ENCODE measurements at places on chromosomes 6 and 20.

GRCh38 chr20:31962761-31963160 lies 5.2 kb upstream of the XKR7 start:
- DNase-seq: no peak

- DNase-seq: no peak
Observed at GRCh38 chr6:91669154-91669870, 1082.4 kb upstream of the MAP3K7 start.

DNA sequence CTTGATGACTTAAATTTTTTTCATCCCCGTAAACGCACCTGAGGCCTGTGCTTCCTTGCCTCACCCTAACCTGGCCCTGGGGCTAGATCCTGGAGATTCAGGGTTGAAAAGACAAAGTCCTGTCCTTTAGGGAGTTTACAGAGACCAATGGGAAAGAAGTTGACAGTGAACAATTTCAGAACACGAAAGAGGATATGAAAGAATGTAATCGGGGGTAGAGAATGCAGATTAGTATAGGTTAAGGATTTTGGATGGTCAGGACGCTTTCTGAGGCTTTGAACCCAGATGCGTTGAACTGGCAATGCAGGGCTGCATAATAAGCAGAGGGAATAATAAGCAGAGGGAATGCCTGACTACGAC lies 1.7 kb upstream of the FBXO5 start:
- DNase-seq: no peak

- no peak for DNase-seq
Observed at GRCh38 chr6:36120979-36121786, 9.1 kb upstream of the MAPK13 start.

DNA sequence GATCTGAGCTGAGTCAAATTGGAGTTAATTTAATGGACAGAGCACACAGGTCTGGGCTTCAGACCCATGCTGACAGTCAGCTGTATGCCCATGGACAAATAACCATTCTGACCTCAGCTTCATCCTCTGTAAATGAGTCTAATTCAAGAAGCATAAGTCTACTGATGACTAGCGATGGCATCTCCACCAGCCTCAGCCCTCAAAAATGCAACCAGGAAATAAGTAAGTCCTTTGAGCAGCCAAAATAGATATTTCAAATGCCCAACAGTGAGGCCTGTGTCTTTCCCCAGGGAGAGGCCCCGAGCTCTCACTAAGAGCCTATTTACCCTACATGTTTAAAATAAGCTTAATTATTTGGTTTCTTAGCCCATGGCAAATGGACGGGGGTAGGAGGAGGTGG lies 114.2 kb upstream of the MTHFD1L start:
- DNase-seq: no peak

DNA sequence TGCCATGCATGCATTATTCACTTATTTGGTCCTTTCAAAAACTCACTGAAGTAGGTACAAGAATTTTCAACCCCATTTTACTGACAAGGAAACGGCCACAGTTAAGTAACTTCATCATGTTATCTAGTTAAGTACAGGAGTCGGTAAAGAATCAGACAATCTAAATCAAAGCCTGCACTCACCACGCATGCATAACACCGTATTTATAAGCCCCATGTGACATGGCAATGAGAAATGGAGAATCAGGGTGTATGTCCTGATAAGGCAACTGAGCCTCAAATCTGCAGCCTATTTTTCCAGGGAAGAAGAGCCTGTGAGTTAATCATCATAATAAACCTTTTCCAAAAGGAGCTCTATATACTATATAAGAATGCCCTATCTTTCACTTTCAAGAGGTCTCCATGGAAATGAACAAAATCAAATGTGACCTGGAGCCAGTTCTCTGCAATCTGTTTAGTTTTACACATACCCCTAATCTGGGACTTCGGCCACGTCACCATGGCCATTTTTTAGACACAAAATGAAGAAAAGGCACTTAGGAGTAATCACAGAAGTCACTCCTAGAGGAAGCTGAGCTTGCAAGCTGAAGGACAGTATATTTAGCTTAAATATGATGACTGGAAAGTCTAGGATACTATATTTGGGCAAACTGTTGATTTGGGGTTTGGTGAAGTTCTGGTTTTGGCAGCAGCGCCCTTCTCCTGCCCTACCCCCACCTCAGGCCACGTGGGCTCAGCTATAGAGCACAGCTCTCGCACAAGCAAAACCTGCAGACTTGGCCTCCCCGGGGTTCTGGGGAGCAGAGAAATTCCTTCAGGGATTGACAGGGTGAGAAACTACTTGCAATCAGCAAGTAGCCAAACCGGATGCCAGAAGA lies 19.2 kb downstream of the TRAM2 start:
- no peak for DNase-seq

DNA sequence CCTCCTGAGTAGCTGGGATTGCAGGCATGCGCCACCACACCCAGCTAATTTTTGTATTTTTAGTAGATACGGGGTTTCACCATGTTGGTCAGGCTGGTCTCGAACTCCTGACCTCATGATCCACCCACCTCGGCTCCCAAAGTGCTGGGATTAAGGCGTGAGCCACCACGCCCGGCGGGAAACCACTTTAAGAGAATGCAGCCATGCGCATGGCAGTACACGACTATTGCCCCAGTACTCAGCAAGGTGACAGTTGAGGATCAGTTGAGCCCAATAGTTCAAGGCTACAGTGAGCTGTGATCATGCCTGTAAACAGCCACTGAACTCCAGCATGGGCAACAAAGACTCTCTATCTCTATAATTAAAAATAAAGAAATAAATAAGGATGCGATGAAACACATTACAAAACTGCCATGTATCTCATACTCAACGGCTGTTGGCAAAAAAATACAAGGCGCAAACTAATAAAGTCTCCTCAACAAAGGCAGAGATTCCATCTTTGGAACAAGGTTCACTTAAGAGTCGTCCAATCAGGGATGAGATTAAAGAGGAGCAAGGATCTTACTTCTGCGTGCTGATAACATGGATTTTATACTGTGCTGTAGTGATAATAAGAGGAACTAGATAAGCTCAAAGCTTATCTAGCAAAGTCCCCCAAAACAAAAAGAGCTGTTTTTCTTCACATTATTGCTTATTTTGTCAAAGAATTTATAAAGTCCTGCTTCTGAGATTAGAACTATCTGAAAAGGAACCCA lies 51.1 kb downstream of the STAU1 start:
- DNase-seq: no peak

DNA sequence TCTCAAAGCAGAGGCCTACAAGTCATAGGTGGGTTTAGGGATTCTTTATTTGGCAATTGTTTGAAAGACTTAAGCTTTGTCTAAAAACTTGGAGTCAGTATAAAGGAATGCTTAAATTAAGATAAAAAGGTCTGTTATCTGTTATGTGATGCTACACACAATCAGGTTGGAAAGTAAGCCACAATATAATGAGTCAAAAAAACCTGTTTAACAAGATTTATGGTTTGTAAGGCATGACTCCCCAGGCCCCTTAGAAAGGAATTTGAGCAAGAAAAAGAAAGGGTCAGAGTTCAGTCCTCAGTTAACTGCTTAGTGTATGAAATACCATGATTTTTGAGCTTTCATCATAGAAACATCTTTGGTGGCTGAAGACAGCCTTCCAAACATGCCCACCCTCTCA lies 66.8 kb upstream of the HMGN3 start:
- DNase-seq: no peak

- no peak for DNase-seq
Observed at GRCh38 chr20:60123096-60123495, 164.9 kb downstream of the CDH26 start.
